ENCODE measurements at places on chromosomes 4 and X.

DNA sequence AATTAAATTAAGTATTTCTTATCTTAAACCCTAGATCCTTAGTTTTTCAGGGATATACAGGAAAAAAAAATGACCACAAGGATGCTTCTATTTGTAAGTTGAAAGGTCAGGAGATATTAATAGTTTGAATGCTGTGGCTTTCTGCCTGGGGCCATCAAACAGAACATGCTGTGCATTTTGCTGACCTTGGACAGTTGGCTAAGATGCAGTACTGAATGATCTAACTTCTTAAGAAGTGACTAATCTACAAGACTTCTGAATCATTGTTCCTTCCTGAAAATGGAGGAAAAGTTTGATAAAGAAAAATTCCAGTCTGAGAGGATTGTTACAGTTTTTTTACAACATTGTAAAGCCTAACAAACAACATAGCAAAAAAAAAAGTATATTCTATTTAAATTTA is 237.8 kb upstream of the JADE1 start:
- DNase-seq: no peak

- DNase-seq: no peak
Observed at GRCh38 chr4:169136796-169137557, 126.9 kb upstream of the CBR4 start.

DNA sequence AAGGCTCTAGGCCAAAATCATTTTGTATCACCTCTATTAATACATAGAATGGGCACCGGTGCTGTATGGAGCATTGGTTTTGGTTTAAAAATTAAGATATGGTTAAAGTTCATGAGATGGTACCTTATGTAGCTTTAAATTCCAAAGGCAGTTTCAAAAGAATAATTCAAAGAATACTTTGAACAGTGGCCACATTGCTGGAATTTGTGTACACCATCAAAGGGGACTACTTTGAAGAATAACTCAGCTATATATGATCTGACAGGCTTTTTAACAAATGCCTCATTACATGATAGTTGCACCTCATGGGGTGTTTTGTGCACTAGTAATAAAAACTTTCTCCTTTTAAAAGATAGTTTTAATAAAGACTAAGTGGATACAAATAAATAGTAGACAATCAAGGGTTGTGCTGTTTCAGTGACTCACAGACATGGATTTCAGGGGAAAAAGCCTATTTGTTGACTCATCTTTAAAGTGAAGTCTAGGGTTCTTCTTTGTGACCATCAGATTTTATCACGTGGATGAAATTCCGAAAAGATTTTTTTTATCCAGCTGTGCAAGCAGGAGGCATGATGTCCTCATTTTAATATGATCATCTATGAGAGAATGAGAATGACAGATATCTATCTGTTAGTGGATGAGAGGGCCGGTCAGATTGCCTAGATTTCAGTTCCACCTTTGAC is 12.8 kb downstream of the MTM1 start:
- no peak for DNase-seq

GRCh38 chr4:1194010-1194900 is 21.9 kb upstream of the SPON2 start:
- no peak for DNase-seq

DNA sequence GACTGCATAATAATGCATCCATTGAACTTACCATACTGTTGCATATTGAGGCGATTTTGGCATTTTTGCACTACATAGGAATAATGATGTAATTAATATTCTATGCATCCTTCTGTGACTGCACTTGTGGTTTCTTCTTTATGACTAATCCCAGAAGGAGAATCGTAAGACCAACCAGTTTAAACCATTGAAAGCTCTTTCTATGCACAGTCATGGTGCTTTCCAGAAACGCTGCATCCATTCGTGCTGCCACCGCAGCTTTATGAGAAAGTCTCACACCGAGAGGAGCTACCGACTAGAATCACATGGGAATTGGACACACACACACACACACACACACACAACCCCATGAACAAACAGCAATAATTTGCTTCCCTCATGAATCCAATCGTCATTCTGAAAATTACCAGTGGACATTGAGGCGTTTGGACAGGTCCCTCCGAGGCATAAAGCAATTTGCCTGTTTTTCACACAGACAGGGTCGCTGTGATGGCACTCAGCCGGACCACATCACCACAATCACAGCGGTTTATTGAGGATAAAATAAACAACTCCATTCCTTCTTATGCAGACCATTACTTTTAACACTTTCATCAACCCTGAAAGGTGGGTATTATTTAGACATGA is 64.2 kb downstream of the PACRGL start:
- no peak for DNase-seq

GRCh38 chr4:75878246-75878756 is 24.0 kb downstream of the PPEF2 start:
- no peak for DNase-seq

- no peak for DNase-seq
Observed at GRCh38 chr4:1047106-1047975, 35.9 kb downstream of the FGFRL1 start.

- no peak for DNase-seq
Observed at GRCh38 chr4:1992468-1993168, 16.2 kb downstream of the NELFA start.

GRCh38 chr4:88059766-88060165 is 52.3 kb downstream of the PKD2 start:
- no peak for DNase-seq

- DNase-seq: no peak
Observed at GRCh38 chr4:78737035-78737434, 39.1 kb upstream of the BMP2K start.

- no peak for DNase-seq
Observed at GRCh38 chrX:109667986-109668385, 43.0 kb upstream of the KCNE5 start.

DNA sequence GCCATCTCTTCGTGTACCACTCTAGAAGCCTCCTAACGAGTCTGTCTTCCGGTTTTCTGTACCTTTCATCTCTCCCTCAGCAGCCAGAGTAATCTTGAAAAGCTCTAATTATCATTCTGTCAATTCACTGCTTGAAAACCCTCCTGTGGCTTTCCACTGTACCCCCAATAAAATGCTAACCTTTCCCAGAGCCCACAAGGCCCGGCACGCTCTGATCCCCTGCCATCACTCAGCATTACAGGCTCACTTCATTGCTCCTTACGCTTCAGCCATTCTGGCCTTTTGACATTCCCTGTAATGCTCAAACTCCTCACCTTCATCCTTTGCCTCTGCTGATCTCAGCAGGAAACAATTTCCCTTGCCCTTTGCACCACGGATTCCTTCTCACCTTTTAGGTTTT is 112.9 kb downstream of the ARHGAP10 start:
- no peak for DNase-seq

DNA sequence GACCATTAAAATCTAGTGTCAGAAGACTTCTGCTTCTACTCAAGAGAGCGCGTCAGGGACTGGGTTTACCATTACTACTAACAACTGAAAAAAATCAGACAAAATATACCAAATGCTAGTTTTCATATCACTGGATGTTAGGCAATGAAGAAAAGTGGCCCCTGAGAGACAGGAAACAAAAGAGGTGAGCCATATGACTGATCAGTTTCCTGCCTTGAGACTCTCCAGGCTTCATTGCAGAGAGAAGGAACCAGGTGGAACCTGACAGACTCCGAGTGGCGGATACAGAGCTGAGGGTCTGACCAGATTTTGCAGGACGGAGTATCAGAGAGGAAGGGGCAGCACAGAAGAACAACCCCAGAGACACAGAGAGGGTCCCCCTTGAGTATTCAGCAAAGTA is 86.3 kb downstream of the C4orf51 start:
- no peak for DNase-seq

GRCh38 chr4:157996061-157997028 is 176.5 kb downstream of the GASK1B start:
- no peak for DNase-seq

GRCh38 chr4:2712261-2712842 is 43.8 kb downstream of the TNIP2 start:
- DNase-seq: no peak

GRCh38 chr4:82128355-82128754 is 245.4 kb downstream of the HNRNPD start:
- DNase-seq: no peak

DNA sequence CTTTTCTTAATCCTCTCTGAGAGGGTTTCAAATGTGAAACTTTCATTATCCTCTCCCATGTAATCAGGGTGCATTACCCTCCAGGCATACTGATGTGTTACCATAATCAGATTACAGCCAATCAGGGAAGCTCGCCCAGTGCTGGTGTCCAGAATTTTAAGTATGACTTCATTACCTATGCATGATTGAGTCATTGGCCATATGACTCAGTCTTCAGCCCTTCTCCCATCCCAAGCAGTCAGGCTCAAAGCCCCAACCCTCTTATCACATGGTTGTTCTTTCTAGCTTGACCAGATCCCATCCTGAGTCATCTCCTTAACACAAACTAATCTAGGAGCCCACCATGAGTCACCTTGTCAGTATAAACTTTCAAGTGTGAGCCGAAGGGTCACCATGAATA is 1668.1 kb upstream of the AGA start:
- DNase-seq: no peak

DNA sequence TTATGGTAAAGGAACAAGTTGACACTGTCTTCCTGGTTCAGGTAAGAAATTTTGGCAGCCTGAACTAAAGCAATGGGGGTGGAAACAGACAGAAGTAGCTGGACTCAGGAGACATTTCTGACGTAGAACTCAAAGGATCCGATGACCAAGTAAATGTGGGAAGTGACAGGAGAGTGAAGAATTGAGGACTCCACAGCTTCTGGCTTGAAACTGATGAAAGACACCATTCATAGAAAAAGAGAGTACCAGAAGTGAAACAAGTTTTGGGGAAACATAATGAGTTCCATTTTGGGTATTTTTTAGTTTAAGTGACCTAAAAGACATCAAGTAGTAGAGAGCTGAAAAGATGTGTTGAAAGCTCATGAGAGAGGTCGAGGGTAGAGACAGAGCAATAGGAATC is 5.7 kb downstream of the FAM120C start:
- no peak for DNase-seq

Data from NCI-H1694 (cell line).